ENCODE measurements at places on chromosomes 11 and 22.

- no peak for DNase-seq
Observed at GRCh38 chr11:103327721-103328120, 218.5 kb downstream of the DYNC2H1 start.

GRCh38 chr11:128398517-128399250 is 188.7 kb downstream of the ETS1 start:
- DNase-seq, result no peak

DNA sequence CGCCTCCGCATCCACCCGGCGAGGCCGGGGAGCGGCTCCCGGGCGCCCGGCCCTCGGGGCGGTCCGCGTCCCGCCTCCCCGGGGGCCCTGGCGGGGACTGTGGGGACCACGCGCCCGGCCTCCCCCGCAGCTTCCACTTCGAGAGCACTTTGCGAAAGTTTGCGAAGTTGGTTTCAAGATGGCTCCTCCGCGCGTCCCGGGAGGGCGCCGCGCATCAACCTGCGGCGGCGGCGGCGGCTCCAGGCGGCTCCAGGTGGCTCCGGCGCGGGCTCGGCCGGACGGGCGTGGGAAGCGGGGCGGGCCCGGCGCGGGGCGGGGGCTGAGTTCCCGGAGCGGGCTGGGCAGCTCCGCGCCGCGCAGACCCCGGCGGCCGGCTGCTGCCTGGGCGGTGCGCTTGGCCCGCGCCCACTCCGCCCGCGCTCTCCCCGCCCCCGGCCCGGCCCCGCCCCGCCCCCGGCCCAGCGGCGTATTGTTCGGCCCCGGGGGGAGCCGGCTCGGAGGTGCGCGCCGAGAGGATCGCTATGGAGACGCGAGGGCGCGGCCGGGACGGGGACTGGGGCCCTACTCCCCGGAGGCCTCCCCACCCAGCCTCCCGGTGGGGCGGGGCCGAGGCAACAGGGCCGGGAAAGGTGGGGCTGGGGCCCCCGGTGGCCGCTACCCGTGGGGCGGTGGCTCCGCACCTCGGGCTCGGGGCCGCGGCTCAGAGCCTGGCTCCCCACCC is at the start of gene CELSR1:
Gene CELSR1 (minus strand): TSS at position 396 of the 721 bp plus-strand sequence. CDS start 450 bp downstream, outside the sequence.
- DNase-seq, result no peak

DNA sequence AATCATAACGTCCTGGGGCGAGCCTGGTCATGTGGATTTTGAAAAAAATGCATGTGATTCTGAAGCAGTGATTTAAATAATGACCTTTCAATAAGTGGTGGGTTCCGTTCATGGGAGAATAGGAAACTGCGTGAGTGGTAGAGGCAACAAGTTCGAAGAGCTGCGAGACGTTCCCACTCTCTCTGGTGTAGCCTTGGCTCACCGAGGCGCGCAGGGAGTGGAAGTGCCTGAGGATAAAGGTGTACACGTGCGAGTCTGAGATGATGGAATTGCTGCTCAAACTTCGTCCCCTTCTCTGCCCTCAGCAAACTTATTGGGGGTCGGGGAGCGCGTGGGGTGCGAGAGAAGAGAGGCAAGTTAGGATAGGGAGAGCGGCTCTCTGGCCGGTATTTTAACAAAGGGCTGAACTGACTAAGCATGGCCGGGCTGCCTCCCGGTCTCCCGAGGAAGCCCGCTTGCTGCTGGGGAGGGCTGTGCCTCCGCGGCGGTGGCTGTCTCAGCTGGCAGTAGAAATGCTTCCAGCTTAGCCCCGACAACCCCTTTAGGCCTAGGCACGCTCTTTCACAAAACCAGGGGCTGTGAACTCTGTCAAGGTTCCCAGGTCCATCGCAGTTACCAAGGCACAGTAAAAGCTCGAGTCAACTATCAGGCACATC is 875 bp upstream of the STT3A start:
- DNase-seq, result no peak

- DNase-seq, result no peak
Observed at GRCh38 chr11:119319700-119320239, 2.8 kb upstream of the MCAM start.

- DNase-seq, result no peak
Observed at GRCh38 chr22:38026130-38027111, 30.8 kb upstream of the PICK1 start.

DNA sequence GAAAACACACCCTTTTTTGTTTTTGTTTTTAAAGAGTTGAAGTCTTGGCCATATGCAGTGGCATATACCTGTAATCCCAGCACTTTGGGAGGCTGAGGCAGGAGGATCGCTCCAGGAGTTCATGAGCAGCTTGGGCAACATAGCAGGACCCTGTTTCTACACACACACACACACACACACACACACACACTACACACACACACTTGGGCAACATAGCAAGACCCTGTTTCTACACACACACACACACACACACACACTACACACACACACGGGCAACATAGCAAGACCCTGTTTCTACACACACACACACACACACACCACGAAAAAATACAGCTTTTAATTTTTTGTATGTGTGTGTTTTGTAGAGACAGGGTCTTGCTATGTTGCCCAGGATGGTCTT is 54.5 kb downstream of the HIPK3 start:
- no peak for DNase-seq

DNA sequence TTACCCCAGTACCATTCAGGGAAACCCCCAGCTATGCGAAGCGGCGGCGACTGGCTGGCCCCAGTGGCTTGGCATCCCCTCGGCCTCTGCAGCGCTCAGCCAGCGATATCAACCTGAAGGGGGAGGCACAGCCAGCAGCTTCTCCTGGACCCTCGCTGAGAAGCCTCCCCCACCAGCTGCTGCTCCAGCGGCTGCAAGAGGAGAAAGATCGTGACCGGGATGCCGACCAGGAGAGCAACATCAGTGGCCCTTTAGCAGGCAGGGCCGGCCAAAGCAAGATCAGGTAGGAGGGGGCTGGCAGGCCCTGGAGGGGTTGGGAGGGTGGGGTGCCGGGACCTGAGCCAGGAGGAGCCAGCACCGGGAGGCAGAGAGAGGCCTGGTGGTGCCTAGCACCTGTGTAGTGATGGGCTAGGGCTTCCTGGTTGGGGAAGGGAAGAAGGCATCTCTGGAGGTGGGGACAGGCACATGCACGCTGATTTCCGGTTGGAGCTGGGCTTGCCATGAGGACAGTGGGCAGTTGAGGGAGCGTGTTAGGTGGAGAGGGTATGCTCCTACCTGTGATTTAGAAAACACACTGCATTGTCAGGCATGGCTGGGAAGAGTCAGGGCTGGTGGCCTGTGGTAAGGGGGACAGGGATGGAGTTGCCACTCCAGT is 22.3 kb downstream of the SHANK3 start:
- DNase-seq, result no peak

DNA sequence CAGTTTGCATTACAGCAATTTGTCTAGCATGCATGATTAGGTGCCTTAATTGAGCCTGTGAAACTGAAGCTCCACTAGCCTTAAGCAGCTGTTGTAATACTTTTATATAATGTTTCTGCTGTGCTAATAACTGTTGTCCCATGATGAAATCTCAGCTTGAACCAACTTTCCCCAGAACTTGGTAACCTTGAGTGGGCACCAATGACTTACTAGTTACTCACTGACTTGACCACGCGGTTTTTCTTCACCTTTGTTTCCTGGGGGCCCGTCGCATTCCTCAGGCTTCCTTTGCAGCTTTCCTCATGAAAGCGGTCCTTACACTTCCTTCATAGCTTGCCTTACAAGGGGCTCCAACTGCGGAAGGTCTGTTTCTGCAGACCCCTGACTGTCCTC is 11.2 kb upstream of the GLYATL1 start:
- DNase-seq, result no peak

GRCh38 chr11:102320188-102320587 is 2.9 kb downstream of the BIRC3 start:
- no peak for DNase-seq

DNA sequence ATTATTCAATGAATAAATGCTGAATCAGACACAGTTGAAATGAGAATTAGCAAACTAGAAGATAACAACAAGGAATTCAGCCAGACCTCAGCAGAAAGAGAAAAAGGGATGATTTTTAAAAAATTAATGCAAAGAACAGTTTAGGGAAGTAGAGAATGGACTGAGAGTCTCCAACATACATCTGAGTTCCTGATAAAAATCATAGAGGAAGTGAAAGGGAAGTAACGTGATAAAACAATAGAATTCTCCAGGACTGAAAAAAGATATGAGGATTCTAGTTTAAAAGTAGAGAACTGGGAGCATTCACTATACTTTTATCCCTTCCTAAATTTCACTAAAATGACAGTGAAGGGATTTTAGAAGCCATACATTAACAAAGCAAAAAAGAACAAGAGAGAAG is 592.0 kb downstream of the SOX6 start:
- no peak for DNase-seq

DNA sequence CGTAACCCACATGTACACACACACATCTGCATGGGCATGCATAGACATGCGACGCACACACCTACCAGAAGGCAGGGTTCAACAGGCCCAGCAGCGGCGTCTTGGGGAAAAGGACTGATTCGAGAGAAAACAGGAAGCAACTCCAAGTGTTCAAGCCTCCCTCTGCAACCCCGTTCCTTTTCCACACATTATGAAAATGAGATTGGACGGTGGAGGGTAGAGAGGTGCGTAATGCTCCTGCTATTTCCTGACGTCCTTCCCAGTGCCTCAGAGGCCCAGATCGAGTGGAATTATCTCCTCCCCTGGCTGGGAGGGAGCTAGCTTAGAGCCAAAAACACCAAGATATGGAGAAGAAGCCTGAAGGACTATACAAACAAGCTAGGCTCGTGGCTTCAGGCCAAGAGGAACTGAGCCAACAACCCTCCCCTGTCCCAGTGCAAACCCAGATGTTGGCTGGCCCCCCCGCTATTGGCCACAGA is 289.2 kb downstream of the MN1 start:
- no peak for DNase-seq

DNA sequence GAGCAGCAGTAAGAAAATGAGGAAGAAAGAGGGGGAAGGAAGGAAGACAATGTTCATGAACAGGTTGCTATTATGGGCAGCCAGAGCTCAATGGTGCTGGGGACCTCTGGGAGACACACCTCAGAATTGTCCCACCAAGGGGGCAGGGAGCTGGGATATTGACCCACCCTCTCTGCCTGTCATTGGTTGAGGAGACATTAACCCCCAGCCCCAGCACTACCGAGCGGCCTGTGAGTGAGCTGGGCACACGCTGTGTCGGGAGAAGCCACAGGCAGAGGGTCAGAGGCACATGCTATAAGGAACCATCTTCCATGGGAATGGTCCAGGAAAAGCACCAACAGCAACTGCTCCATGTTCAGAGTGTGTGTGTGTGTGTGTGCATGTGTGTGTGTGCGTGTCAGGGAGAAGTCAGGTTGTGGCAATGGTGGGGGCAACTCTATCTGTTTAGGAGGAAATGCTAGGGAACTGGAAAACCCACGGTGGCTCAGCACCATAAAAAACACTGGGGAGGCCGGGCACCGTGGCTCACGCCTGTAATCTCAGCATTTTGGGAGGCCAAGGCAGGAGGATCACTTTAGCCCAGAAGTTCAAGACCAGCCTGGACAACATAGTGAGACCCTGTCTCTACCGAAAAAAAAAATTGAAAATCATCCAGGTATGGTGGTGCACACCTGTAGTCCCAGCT is 49.2 kb downstream of the CD6 start:
- no peak for DNase-seq

DNA sequence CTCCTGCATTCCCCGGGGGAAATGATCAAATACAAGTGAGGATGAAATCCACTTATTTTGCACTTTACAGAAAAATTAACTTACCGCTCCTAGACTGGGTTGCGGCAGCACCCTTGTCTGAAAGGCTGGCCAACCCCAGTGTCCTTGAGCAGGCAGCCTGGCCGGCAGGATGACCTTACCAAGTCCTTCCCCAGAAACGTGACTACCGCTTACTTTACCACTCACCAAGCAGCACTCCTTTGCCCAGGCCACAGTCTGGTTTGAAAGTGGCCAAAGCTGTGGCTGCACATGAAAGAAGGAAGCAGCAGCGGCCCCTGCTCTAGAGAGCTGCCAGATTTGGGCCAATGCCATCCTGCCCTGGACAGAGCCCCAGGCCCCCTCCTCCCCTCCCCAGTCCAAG is 20.3 kb downstream of the MYH9 start:
- DNase-seq, result no peak

- no peak for DNase-seq
Observed at GRCh38 chr11:44758983-44759382, 32.2 kb downstream of the TSPAN18 start.

- no peak for DNase-seq
Observed at GRCh38 chr22:42072606-42073330, 1.3 kb upstream of the PHETA2 start.

DNA sequence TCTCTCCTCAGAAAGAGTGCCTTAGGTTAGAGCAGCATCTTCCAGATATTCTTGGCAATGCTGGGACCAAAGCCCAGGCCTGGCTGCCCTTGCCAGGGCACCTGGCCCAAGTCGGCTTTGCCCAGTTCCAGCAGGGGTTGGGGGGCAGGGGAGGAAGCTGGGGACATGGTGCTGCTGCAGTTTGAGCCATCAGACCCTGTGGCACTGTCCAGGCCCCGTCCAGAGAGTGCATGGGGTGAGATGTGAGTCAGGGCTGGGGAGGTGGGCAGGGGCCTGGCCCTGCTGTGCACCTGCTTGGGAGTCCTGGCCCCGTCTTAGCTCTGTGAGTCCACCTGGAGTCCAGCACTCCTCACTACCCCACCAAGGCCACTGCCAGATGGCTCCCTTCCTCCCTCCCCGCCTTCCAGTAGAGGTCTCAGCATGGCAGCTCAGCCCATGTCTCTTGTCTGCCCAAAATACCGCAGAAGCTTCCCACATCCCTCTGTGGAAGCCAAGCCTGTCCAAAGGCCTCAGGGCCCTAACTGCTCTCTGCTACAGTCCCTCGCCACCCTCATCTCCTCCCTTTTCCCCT is 16.6 kb downstream of the DERL3 start:
- no peak for DNase-seq

GRCh38 chr11:371716-372590 is 2.7 kb downstream of the B4GALNT4 start:
- DNase-seq, result no peak

DNA sequence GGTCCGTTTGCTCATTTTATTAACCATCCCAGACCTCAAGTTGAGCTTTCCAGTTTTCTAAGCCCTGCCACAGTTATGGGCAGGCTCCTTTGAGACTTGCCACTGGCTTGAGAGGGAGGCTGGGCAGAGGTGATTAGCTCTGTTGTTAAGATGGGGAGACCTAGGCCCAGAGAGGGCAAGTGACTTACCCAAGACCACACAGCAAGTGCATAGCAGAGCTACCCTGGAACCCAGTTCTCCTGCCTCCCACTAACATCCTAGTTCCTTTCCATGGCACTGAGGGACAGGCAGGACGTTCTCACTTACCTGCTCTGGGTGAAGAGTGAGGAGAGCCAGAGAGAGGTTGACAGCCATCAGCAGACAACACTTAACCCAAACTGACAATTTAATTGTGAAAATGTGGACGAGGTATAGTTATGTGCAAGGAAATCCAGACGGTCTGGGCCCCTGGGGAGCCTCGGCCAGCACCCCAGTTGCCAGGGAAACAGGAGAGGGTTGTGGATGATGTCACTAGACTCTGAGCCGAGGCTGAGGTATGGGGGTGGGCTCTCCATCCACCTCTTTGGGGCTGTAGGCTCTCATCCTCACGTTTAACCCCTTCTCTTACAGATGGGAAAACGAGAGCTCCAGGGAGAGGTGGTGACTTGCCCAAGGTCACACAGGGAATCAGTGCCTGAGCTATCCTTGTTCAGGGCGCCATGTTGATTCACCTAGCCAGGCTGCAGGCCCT is 12.3 kb upstream of the WNT11 start:
- no peak for DNase-seq

Data from HCT116 (cell line).